ENCODE measurements at places on chromosomes 1 and 21.

GRCh38 chr1:113390871-113391648, 745 bp downstream of the MAGI3 start:
- DNase-seq = no peak

DNA sequence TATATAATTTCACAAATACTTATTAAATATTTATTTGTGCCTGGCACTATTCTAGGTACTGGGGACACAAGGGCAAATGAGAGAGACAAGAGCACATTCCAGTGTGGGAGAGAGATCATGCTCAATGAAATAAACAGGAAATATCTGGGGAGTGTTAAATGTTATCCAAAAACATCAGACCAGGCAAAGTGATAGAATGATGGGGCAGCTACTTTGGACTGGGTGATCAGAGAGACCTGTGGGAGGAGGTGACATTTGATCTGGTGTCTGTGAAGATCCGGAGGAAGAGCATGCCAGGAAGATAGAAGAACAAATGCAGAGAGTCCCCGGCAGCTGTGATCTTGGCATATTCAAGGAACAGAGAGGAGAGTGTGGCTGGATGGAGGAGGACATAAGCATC, 27.5 kb upstream of the GNG12 start:
- no peak for DNase-seq

GRCh38 chr1:187129132-187129531, 300.4 kb downstream of the PLA2G4A start:
- no peak for DNase-seq

DNA sequence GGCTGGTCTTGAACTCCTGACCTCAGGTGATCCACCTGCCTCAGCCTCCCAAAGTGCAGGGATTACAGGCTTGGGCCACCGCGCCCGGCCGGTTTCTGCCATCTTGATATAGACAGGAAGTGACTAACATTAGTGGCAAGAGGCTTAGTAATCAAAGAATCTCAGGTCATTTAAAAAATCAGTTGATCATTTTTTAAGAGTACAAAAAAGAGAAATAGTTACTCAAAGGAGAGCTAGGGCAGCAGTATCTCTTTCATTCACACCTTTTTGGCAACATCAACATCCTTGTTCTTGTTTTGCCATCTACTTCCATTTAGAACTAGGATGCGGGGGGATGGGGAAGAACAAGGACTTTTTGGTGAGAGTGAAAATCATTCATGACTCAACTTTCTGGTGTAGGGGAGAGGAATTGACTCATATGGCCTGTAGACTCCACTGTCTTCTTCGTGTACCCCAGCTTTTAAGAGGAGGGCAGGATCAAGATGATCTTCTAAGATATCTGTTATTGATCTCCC, 8.8 kb downstream of the FCRLB start:
- peak; percentile 70 for DNase-seq

DNA sequence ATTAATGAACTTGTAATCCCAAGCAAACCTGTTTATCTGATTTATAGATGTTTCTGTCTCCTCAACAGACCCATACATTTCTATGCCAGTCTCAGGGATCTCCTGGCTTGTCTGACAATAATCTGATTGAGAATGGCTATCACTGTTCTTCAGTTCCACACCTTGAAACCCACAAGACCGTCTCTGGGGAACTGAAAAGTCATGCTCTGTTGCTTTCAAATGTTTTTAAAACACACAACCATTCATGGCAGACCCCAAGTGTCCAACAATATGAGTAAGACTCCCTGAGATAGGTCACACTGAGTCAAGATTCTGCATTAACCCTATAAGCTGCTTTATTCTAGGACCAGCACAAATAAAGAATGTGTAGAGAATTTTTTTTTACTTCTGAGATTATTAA, 611.2 kb upstream of the PLXNA2 start:
- no peak for DNase-seq

DNA sequence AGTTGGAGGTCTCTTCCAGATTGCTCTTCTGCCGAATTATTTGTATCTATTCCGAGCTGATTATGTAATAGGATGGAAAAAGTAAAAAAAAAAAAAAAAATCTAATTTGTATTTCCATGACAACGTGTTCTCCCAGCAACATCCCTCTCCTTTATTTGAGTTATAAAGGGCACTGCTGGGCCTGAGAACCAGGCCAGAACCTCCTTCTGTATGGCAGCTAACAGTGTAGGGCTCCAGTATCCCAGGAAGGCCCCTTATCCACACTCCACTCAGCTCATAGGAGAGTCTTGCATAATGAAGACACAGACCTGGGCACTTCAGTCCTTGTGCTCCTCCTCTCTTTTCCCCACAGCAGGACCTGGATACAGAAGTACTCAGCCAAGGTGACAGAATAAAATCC, 3.7 kb upstream of the IPO9 start:
- no peak for DNase-seq

GRCh38 chr1:116569776-116570357, 959 bp downstream of the CD58 start:
- peak; percentile 47 for DNase-seq

DNA sequence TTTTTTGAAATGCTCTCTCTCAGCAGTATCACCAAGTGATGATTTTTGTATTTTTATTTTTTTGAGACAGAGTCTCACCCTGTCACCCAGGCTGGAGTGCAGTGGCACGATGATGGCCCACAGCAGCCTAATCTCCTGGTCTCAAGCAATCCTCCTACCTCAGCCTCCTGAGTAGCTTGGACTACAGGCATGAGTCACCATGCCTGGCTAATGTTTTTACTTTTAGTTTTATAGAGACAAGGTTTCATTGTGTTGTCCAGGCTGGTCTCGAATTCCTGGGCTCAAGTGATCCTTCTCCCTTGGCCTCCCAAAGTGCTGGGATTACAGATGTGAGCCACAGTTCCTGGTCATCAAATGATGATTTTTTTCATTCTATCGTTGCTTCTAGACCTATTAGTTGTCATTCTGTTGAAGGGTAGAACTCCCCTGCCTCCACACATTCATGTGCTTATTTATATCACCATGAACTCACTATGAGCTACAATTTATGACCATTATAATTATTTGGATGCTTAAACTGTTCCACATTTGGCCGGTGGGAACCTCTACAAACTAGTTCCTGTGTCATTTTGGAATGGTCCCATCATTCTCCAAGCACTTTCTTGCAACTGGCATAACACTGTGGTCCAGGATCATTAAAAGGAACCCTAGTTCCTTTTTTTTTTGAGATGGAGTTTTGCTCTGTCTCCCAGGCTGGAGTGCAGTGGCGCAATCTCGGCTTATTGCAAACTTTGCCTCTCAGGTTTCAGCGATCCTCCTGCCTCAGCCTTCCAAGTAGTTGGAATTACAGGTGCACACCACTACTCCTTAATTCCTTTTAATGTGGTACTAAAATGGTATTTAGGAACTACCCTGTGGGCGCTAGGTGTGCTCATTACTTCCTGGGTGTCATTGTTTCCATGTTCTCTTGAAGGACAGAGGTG, 20.2 kb upstream of the TOR3A start:
- DNase-seq = no peak

DNA sequence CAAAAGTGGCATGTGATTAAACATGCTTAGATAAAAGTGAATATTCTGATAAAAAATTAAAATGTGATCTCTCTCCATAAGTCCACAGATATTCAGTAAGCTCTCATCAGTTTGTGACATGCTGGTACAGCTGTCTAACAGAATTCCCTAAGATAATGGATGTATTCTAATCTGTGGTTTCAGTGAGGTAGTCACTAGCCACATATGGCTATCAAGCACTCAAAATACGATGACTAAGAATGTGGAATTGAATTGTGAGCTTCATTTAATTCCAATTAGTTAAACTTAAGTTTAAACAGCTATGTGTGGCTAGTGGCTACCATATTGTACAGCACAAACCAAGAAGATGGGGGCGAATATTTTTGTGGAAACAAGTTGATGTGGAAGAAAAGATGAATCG, 4.1 kb upstream of the REG4 start:
- DNase-seq = no peak

- DNase-seq = no peak
These were observed 14.9 kb downstream of the SLC1A7 start for GRCh38 chr1:53127546-53127945.

All from suppressor macrophage treated with lipopolysaccharide for 4 hours (primary cell).